GM03348 (cell line): ENCODE measurements at places on chromosomes 13 and 19.

GRCh38 chr19:14505488-14506239, 9.7 kb upstream of the GIPC1 start:
- peak; percentile 58 for DNase-seq

- peak; percentile 51 for DNase-seq
Measured at GRCh38 chr19:2841855-2842574, 740 bp downstream of the ZNF555 start.

- DNase-seq = no peak
Measured at GRCh38 chr13:46100191-46100815, 4.5 kb downstream of the CPB2 start.

DNA sequence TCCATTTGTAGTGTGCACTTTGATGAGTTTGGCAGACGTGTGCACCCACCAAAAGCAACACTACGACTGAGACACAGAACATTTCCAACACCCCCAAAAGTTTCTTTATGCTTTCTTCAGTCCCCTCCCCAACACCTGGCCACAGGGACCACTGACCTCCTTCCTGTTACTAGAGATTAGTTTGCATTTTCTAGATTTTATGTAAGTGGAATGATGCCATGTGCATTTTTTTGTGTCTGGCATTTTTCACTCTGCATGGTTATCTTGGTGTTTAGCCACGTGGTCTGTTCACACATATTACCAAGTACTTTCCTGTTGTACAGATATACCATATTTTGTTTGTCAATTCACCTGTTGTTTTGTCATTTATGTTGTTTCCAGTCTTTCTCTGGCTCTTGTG, 44.6 kb upstream of the URI1 start:
- no peak for DNase-seq

DNA sequence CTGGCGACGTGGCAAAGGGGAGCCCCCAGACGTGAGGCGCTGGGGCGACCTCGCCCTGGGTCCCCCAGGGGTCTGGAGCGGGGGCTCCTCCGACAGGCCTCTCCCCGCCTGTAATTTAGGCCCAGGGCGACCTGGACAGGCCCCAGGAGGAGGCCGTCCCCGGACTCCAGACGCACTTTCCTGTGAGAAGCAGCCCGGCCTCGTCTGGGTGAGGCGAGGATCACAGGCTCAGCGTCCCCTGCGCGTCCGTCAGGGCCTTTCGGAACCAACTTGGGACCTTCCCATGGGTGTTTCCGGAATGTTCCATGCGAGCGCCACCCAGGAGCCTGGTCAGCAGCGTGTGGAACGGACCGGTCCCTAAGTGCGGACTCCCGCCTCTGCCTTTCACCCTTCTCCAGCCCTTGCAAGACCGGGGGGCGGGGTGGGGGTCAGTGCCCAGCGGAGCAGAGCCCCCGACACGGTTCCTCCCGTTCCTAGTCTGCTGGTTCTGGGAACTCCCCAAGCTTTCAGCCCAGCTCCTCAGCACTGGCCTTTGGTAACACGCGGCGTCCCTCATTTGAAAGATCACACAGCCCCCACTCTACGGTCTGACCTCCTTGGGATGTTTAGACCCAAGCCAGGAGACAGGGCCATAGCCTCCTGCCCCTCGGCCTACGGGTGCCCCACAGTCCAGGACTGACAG, 1.1 kb upstream of the GRTP1 start:
- DNase-seq = no peak
